ENCODE measurements at places on chromosomes 1 and 21.

DNA sequence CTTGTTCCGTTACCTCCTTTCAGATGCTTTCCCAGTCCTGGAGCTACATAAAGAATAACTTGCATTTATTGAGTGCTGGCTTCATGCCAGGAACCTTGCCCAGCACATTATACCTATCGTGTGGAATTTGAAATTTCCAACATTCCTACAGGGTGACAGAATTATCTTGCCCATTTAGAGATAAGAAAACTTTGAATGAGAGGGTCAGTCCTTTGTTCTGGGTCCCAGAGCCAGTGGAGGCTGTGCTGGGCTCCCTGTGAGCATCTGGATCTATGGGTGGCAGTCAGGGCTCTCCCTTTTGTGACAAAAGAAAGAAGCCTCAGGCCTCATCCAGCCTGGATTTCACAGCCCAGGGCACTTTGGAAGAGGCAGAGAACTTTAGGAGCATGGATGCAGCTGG lies 3.2 kb downstream of the GSTM4 start:
- DNase-seq: no peak

DNA sequence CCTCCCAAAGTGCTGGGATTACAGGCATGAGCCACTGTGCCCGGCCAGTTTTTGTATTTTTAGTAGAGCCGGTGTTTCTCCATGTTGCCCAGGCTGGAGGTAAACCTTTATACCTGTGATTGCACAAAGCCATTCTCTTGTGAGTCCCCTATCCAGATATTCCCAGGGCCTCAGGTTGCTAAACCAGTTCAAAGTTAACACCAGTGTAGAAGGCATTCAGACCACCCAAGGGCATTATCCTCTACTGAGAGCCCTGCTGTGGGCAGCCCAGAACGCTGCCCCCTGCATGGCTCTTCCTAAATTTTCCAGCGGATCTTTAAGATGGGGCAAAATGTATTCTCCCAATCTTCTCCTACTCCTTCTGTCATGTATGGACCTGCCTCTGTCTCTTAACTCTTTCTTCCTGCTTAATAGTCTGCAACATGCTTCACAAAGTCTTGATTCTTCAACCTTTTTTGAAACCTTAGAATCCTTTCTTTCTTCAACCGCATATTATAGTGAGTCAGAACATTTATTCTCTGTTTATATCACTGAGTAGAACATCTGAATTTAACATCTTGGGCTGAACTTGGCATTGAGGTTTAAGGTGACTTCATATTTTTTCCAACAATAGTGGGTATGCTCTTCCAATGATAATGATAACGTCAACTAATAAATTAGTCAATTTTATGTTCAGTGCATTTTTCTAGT lies 36.0 kb downstream of the UBE4B start:
- DNase-seq: no peak

- peak; percentile 75 for DNase-seq
Measured at GRCh38 chr1:1122078-1122811, 6.4 kb upstream of the C1orf159 start.

DNA sequence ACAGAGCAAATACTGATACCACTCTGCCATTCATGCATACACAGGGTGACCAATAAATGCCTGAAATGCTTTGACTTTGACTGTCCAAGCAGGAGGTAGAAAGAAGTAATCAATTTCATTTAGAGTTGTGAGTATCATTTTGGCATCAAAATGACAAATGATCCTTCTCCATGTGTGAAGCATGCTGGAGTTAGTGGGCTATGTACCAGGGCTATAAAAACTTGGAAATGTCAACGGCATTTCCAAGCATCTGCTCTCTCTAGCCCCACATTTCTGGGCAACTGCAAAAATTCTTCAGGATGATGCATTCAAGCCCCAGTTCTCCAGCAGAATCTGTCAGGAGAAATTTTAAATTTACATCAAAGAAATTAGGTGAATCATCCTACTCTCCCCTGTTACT lies 208.4 kb upstream of the PTBP2 start:
- DNase-seq: no peak

DNA sequence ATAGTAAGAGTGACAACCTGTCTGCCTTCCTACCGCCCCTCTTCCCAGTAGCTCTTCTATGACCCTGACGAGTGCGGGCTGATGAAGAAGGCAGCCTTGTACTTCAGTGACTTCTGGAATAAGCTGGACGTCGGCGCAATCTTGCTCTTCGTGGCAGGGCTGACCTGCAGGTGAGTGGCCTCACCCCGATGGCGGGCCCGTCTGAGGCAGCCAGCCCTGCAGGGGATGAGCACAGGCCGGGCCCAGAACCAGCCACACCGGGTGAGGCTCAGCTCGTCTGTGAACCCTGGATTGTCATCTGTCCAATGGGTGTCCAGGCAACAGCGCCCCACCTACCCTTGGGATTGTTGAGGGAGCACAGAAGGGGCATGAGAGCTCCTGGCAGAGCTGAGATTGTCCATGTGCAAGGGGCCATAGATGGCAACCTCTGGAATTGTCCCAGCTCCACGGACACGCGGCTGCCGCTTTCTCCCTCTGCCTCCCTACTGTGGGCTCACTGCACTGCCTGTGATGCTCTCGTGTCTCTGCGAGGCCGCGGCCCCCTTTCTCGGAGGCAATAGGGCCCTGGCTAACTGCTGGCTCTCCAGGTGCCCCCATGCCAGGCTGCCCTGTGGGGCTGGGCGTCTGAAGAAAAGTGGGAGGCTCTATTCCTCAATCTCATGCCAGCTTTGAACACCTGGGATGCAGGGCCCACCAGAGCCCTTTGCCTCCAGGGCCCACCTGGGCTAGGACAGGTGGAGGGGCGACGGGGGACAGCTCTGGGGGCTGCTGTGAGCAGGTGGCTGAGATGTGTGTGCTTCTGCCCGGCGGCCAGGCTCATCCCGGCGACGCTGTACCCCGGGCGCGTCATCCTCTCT lies 50.0 kb upstream of the LRRC3 start:
- no peak for DNase-seq

- no peak for DNase-seq
Measured at GRCh38 chr21:42969193-42969600, 5.2 kb upstream of the PKNOX1 start.

DNA sequence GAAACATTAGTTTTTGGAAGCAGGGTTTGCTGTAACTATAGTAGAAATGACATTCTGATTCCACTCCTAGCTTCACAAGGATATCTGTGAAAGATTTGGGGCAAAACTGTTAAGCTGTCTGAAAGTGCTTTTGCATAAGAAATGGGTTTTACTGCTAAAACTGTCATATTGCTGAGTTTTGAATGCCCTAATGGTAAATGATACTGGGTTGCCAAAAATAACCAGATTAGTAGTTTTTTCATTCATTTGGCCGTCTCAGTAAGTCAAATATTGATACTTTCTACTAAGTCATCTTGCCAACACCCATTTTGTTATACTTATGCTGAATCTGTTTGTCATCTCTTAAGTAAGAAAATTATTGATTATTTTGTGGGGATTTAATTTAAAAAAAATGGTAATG lies 399 bp upstream of the PTPRC start:
- no peak for DNase-seq

DNA sequence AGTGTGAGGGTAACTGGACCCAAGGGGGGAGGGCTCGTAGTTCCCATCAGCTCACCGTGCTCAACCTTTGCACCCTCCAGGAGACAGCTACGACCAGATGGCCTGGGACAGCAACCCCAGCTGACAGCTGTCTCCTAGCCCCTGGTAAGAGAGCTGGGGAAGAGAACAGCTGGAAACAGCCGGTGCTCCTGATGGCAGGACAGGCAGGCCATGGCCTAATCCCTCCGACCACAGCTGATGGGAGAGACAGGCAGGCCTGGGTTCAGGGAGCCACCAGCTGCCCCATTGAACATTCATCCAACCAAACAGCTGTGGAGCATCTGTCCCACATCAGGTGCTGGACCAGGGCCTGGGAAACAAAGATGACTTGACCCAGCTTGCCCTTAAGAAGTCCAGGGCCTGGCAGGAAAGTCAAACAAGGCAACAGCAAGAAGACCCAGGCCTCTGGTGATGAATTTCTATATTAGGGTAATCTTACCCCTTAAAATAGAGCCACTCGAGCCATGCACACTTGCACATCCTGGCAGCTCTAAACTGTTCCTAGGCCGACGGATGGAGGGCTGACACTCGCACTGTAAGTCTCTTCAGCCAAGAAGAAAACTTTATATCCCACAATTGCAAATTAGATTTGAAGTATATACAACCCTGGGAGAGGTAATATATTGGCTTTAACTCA lies 12.2 kb downstream of the OLFML2B start:
- no peak for DNase-seq
